ENCODE measurements at places on chromosomes 11 and 22. TPM values are rescaled to one million over a fixed set of nuclear protein-coding genes. Genes with fewer than 3 reads are reported as not detected.

DNA sequence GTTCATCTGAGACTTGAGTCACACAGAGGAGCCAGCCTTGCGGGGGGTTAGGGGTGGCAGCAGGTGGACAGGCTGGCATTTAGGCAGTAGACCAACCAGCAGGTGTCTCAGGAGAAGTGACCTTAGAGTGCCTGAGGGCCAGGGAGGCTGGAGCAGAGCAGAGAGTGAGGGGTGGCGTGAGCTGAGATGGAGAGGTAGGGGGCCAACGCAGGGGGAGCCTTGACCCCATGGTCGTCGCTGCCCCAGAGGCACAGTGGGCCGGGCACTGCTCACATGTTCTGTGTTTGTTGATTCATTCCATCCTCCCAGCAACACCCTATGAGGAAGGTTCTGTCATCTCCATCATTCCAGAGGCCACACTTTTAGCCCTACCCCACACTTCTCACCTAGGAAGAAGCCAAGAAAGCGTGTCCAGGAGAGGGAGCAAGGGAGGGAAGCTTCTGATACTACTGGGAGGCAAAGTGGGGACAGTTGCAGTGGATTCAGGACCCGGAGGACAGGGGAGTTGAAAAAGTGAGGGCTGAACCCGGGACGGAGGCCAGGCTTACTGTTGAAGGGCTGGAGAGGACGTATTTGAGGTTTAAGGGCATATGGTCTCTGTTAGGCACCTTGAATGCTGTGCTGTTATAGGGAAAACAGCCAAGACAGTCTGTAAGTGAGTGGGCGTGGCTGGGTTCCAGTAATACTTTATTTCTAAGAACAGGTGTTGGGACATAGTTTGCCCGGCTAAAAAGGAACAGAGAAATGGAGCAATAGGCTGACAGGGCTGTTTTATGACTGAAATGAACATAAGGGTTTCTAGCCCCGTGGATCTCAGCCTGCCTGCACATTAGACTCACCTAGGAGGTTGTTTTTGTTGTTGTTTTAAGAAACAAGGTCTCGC lies 7.3 kb downstream of the SART1 start:
- no peak for DNase-seq

GRCh38 chr11:72595292-72595684 lies 78.9 kb downstream of the PDE2A start:
- DNase-seq: no peak

DNA sequence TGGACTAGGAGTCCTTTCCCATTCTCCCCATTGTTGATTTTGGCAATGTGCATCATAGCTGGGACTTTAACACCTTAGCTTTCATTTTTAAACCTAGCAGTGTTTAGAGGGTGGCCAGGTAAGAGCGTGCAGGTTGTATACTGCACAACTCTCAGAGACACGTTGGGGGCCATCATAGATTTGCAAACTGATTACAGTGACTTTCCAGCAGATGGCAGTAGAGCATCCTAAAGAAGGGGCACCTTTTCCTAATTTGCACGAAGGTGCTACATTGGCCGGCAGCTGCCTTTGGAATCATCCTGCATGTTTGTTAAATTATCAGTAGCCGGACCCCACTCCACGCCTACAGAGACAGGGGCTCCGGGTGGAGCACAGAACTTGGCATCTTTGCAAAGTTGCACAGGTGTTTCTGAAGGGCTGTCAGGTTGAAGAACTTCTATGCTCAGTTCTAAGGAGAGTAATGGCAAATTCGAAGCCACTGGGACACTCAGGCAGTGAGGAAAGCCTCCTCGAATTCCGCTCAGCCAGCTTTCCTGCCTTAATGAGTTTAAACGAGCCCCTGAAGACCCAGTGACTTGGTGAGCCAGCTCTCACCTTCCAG lies 7.7 kb downstream of the LHFPL7 start:
- DNase-seq: peak; percentile 70

GRCh38 chr22:44357966-44358465 lies 45.3 kb upstream of the SHISAL1 start:
- DNase-seq: peak; percentile 83

- no peak for DNase-seq
Measured at GRCh38 chr11:65859812-65860277, 388 bp upstream of the MUS81 start.

DNA sequence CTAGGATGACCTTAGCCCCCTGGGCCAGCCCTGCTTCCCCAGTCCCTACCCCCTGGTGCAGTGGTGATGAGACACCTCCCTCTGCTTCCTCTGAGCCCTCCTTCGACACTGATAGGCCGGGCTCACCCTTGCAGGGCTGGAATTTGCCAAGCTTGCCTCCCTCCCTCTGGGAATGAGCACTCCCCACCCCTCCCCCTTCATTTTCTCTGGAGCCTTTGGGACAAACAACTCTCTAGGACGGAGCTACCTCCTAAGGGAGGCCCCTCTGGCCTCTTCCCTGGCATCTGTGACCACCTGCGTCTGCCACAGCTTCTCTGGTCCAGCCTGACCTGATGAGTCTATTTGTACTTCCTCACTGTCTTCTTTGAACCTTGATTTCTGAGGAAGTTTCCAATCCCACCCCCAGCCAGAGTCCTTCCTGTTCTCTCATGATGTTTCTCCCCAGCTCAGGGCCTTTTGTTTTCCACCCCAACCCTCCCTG lies 53.3 kb upstream of the ADA2 start:
- DNase-seq: peak; percentile 72

DNA sequence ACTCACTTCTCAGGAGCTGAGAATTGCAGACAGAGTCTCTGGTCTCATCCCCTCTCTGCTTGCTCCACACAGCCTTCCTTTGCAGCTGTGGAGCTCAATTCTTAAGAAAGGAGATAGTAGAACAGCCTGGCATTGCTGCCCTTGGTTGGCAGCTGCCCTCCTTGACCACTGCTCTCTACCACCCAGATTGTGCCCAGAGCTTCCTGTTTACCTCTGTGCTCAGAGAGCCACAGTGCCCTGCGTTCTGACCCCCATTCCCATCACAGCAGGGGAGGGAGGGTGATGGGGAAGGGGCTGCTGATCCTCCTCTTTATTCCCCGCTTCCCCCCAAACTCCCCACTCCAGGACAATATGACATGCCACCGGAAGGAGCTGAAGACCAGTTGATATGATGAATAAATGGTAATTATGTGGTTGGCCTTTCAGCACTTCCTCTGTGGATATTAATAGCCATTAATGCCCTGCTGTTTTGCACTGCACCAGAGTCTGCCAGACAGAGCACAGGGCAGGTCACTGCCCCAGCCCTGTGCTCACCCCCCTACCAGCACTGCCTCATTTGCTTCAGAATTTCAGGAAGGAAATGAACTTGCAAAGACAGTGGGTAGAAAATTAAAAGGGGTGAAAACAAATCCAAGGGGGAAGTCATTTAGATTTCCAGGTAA lies 426.8 kb upstream of the CADM1 start:
- DNase-seq: no peak

GRCh38 chr11:1074244-1075221 lies at the start of gene MUC2:
Gene MUC2 (plus strand): TSS chr11:1074874.
- DNase-seq: no peak

- no peak for DNase-seq
Measured at GRCh38 chr11:82763167-82763566, 29.5 kb upstream of the FAM181B start.

DNA sequence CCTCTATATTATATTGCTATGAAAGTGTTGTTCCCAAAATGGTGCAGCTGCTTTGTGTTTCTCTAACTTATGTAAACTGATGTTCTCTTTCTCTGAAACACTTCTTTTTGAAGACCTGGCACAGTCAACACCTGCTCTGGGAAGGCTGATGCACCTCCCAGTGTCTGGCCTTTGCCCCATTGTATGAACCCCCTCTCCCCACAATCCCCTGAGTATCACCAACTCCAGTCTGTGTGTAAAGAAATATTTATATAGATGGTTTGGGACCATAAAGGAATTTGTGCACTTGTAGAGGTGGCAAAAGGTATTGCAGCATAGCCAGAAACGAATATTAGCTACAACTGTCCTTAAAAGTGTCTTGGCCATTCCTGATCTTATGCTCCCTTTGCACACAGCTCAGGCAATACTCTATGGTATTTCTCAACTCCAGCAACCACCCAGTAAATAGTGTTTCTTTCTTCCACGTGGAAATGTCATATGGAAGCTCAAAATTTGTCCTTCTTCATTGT lies 365.2 kb upstream of the DDI1 start:
- no peak for DNase-seq

PITPNM1 gene
- total RNA-seq: 74.7 TPM

DNA sequence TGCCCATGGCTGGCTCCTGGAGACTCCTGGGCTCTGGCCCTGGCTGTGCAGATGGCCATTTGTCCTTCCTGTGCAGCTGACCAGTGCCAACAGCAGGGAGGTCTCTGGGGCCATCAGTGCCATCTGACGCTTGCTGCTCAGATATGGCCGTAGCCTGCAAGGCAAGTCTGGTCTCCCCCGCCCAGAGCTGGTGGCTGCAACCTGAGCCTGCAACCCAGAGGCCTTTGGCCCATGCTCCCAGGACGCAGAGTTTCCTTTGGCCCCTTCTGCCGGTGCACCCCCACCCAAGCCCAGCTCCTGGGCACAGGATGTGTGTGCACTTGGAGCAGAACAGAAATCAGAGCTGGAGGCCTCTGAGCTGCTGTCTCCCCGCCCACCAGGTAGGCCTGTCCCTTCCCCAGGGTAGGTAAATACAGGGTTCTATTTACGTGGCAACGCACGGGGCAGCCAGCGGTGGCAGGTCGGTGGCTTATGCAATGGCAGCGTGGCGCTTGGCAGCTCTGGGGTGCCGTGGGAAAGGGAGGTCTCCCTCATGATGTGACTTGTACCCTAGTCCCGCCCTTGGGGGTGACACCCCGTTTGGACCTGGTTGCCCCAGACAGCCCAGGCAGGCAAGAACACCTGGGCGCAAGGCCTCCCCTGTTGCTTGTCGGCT lies 21.0 kb upstream of the MYEOV start:
- DNase-seq: peak; percentile 73

SLC1A2 gene
- 0.28 TPM for total RNA-seq

- DNase-seq: no peak
Measured at GRCh38 chr11:107430525-107430924, 27.1 kb downstream of the CWF19L2 start.

DNA sequence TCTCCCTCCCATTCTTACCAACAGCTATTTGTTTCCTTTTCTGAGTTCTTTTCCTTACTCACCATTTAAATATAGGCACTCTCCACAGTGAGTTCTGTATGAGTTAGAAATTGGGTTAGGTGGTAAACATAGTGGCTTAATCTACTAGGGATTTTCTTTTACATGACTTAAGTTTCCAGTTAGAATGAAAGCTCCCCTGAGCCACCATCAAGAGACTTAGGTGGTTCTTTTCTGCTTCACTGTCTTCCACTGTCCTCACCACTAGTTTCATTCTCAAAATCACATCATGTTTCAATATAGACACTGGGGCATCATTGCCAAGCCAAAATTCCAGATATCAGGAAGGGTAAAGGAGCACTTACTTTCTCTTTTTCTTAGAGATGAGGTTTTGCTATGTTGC lies 9.0 kb upstream of the REXO2 start:
- DNase-seq: no peak

FXYD6 gene
- total RNA-seq: 62.7 TPM

ARHGAP20 gene
- 1.4 TPM for total RNA-seq

NXPE2 gene
- 0.22 TPM for total RNA-seq

TSKU gene
- total RNA-seq: 27.3 TPM

DNA sequence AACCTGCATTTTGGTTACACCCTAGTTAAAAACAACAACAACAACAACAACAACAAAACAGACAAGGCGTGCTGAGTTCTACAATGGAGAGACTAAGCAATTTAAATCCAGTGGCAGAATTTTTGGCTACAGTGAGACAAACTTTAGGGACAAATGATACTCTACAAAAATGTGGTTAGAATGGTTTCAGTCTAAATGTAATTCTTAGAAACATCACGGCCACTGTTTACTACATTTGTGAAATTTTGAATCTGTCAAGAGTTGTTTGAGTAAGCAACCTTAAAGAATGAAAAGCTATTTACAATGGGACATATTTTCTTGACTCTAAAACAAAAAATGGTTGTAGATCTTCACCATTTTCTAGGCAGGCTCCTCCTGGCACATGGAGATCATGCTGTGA lies 259.4 kb downstream of the SWAP70 start:
- no peak for DNase-seq

DNA sequence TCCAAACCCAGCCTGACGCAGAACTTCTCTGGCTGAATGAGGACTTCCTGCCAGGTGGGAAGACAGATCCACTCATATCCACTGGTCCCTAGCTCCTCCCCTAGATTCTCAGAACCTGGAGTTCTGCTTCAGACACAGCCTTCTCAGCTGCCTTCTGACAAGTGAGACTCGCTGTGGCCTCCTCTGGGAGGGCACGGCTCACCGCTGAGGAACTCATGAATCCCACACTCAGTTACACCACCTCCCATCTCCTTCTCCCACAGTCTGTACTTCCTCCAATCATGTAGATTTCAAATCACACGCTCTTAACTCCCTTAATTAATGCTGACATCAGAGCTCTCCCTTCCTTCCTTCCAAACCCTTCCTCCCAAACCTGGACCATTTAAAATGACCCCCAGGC lies 86.4 kb upstream of the TMEM45B start:
- peak; percentile 49 for DNase-seq

DNA sequence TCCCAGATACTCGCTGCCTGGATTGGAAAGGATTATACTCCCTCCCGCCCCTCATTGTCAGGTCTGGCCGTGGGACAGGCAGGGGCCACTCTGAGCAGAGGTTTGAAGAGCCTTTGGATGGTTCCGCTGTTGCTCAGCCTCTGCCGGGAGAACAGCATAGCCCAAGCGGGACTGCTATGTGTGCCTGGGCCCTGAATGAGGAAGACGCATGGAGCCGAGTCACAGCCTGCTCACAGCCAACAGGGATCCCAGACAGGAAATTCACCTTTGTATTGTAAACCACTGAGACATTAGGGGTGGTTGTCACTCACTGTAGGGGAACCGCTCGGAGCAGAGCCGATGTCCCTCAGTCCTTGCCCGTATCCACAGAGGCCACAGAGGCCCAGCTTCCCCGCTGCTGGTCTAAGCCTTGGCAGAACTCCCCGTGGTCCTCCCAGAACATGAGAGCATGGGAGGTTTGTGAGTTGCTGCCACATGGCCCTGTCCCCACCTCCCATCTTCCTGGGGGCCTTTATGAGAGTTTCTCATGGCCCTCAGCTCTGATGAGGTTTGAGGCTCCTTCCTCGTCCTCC lies 10.7 kb upstream of the FAM118A start:
- no peak for DNase-seq

ZC3H7B gene
- total RNA-seq: 68.6 TPM

GRCh38 chr11:5348551-5349194 lies 2.6 kb upstream of the OR51B6 start:
- DNase-seq: no peak

DNA sequence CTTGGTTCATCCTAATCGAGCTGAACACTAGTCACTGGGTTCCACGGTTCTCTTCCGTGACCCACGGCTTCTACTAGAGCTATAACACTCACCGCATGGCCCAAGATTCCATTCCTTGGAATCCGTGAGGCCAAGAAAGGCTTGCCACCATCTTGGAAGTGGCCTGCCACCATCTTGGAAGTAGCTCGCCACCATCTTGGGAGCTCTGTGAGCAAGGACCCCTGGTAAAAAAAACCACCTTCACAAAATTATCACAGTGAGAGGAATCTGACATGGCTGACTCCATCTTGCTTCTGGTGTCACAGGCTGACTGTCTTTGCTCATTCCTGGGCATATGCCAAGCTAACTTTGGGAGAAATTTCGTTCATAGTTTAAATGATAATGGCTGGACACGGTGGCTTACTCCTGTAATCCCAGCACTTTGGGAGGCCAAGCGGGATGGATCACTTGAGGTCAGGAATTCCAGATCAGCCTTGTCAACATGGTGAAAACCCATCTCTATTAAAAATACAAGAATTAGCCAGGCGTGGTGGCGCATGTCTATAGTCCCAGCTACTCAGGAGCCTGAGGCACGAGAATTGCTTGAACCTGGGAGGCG lies 18.9 kb upstream of the KCTD14 start:
- DNase-seq: no peak

BAIAP2L2 gene
- total RNA-seq: 9.7 TPM

OR8G5 gene
- total RNA-seq: not detected

ZNRF3 gene
- total RNA-seq: 24.4 TPM

UPK3A gene
- total RNA-seq: not detected

All from kidney (tissue), 22 donors.